ENCODE measurements at places on chromosomes 4 and X. TPM values are rescaled to one million over a fixed set of nuclear protein-coding genes. Genes with fewer than 3 reads are reported as not detected.

RAB9B gene
- total RNA-seq, result not detected

GRCh38 chrX:132119821-132120515, 7.9 kb downstream of the FRMD7 start:
- no peak for DNase-seq

RIBC1 gene
- 2.6 TPM for total RNA-seq

DNA sequence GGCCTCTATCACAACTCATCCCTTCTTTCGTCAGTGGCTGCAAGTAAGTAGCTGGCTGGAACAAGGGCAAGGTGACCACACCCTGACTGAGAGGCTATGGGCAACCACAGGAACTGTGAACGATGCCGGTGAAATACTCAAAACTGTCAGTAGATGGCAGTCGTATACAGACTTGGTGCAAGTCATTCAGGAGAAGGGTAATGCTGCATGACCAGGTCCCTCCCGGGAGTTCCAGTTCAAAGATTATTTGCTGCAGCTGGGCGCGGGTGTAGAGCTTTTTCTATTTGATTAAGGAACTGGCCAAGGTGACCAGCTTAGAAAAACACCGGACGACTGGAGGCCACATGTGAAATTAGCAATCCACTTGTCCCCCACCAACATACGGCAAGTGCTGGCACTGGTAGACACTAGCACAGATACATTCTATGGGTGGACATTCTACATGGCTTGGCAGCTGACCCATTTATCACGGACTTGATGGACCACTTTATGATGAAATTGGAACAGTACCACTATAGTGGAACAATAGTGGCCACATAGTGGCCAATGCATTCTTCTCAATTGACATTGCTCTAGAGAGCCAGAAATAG, 726.6 kb downstream of the TRAM1L1 start:
- peak; percentile 42 for DNase-seq

GRCh38 chrX:88586317-88586716, 160.7 kb upstream of the CPXCR1 start:
- no peak for DNase-seq

DNA sequence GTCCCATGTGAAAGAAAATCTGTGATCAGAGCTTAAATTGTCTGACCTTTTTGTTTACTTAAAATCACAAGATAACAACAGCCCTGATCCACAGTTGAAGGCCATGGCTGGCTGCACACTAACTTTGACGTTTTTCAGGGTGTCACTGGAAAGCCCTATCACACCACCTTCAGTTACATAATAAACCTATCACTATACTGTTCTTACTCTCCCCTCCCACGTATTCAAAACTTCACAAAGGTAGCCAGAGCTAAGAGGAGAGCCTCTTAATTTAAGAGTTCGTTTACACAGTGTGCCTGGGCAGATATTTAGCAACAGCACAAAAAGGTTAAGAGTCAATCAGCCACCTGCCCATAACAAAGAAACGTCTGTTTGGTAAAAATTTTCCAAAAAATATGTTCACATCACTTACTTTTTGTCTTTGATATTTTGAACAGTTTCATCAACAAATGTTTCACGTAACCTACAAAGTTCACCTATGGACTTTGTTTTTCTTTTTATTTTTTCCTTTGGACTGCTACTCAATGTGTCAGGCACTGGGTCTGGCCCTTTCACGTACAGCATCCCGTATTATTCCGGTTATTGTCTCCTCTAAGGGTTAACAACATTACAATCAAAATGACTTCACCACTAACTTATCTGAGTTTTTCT, 25.0 kb downstream of the RFC1 start:
- no peak for DNase-seq

DNA sequence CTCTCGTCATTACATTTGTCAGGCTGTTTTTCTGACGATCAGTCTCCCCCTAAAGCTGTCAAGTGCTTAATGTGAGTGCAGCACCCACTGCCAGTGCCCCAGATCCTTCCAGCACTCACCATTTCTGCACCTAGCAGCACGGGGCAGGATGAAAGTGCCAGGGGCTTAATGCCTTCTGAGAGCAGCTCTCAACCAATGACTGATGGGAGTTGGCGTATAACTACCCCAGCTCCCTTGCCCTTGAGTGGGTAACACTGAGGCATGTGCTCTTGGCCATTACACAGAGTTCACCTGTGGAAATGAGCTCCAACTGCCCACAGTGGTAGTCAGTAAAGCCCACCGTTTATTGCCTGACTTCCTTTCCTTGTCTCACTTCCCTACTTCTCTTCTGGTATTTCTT, 226.2 kb upstream of the BCOR start:
- no peak for DNase-seq

GRCh38 chr4:139028191-139028661, 12.6 kb downstream of the NOCT start:
- no peak for DNase-seq

All from CD4-positive, alpha-beta T cell (primary cell).